ENCODE measurements at places on chromosomes 13 and 19.

GRCh38 chr19:36169084-36169760, 17.0 kb upstream of the COX7A1 start:
- peak; percentile 54 for DNase-seq

- no peak for DNase-seq
Observed at GRCh38 chr19:29448046-29448445, 77.7 kb upstream of the VSTM2B start.

GRCh38 chr13:28754698-28755545, 36.2 kb upstream of the SLC46A3 start:
- DNase-seq = no peak

GRCh38 chr13:66329988-66330451, 900.1 kb downstream of the PCDH9 start:
- no peak for DNase-seq

DNA sequence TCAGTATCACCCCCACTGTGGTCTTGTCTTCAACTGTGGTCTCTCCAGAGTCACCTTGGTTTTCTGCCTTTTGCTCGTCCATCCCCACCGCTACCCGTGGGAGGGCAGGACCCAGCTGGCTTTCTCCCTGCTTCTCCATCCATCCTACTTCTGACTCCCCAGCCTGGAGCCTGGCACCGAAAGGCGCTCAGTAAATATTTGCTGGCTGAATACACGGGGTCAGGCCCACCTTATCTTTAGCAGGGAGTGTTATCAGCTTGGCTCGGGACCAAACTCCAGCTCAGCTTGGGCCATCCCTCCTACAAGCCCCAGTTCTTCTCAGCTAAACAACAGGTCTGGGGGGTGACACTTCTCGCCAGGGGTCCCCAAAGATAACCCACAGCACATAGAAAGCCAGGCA, 62.0 kb upstream of the KLF2 start:
- no peak for DNase-seq

GRCh38 chr19:40703029-40703755, 12.7 kb upstream of the NUMBL start:
- DNase-seq = no peak

DNA sequence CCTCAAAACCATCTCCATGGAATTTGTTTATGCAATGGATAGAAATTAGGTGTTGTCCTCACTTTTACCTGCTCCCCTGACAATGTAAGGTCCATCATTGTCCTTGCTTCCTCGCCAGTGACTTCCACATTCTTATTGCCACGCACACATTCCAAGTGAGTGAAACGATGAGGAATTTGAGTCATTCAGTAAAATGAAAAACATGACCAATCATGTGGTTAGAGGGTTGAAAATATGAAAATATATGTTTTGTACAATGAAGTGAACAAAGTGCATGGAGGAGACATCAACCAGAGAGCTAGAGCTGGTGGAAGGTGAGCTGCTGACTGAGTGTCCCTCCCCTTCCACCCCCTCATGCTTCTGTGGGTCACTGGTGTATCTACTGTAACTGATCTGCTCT, 91.7 kb downstream of the ATP8A2 start:
- no peak for DNase-seq

GRCh38 chr19:18408053-18408476, 10.6 kb upstream of the LRRC25 start:
- DNase-seq = no peak

DNA sequence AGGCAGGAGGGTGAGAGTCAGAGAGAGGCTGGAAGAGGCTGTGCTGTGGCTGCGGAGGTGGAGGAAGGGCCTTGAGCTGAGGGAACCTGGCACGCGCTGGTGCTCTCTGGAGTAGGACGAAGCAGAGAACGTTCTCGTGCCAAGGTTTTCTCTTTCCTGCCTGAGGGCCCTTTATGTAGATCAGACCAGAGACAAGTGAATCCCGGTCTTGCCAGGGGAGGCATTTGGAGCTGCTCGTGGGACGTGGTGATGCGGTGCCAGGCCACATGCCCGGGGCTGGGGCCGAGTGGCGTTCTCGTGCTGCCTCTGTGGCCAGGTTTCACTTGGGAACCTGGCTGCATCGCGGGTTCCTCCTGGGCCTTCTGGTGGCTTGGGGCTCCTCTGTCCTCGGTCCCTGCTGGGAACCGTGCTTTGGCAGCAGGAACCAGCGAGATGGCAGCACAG, 54.2 kb downstream of the KDM4B start:
- DNase-seq = no peak

DNA sequence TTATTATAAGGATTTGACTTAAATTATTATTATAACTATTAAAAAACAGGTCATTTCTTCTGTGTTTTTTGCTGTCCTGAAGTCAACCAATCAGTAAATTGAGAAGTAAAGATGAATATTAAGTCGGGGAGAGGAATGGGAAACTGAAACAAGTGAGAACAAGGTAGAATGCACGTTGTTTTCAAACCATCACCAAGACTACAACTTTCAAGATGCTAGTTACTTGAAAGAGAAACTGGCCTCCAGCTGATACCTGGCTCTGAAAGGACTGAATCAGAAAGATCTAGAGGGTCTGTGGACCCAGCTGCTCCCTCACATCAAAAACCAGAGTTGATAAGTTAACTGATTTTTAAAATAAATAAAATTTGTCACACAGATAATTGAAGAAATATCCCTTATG, 1301.5 kb upstream of the ATXN8OS start:
- no peak for DNase-seq

GRCh38 chr13:28455580-28456194, 39.2 kb downstream of the FLT1 start:
- no peak for DNase-seq

- DNase-seq = no peak
Observed at GRCh38 chr13:84417416-84417815, 535.1 kb upstream of the SLITRK1 start.

- DNase-seq = no peak
Observed at GRCh38 chr19:54392105-54392504, 23.2 kb upstream of the TTYH1 start.

DNA sequence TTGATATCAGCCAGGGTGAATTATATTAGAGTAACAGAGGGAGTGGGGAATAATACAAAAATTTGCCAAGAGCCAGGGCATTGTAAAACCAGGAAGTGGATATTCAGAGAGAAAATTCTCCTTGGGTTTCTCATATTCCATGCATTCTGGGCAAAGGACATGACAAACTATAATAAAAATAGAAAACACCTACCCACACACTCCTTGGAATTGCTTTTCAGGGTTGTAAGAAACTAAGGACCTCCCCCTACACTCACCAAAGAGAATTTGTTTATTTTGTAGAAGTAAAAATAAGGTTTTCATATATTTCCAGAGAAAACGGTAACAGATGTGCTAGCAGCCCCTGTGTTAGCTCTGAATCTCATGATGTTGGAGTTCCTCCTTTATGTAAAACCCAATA, 649.6 kb downstream of the SLITRK1 start:
- DNase-seq = no peak

- DNase-seq = no peak
Observed at GRCh38 chr19:51129716-51130115, 5.0 kb downstream of the SIGLEC9 start.

DNA sequence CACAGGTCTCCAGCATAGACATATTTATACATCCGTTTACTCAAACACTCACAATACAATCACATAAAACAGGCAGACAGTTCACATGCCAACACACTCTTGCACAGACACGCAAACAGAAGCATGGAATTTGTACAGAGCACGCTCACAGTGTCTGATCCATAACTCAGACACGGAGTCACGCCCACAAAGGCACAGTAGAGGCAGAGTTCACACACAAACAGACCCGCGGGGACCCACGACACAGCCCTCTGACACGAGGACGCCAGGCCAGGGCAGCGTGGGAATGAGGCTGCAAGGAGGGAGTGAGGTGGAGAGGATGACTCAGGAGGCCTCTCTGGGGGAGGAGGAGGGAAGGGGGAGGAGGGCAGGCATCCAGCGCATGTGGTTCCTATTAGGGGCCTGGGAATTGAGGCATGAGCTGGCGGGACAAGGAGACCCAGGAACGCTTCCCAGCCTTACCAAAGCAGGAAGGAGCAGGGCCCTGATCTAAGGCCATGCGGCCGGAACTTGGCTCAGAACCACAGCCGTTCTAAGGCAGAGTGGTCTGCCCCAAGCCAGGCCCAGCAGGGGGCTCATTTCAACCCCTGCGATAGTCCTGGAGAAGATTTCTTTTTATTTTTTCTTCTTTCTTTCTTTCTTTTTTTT, 9.1 kb upstream of the OLFM2 start:
- DNase-seq = no peak

DNA sequence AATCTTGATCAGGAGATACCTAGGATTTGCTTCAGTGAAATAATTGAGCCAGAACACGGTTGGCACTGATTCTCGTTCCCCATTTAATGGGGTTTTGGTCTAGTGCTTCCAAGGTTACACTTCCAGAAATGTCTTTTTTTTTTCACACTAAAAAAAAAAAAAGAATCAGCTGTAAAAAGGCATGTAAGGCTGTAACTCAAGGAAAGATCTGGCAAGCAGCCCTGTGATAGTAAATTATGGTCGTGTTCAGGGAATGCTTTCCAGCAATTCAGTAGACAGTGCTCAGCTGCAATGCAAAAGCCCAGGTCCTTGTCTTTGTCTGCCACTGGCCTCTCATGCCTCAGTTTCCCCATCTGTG, 27.2 kb upstream of the NDUFS7 start:
- no peak for DNase-seq

- peak; percentile 15 for DNase-seq
Observed at GRCh38 chr13:41643507-41643906, 186.2 kb downstream of the RGCC start.

GRCh38 chr13:100547791-100548201, 40.8 kb downstream of the GGACT start:
- no peak for DNase-seq

GRCh38 chr19:1747285-1748114, 5.8 kb upstream of the ONECUT3 start:
- no peak for DNase-seq

DNA sequence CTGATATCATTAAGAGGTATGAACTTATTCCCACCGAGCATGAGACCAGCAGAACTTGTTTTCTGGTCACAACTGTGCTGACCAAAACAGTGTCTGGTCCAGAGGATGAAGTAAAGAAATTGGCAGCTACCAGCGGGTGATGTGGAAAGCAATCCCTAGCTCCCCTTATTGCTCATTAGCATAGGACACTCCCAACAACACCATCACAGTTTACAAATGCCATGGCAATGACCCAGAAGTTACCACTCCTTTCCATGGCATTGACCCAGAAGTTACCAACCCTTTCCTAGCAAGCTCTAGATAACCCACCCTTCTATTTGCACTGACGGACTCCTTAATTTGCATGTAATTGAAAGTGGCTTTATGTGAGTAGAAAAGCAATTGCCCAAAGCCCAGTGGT, 1856.1 kb downstream of the OLFM4 start:
- no peak for DNase-seq

GRCh38 chr13:106063591-106064313, 471.7 kb downstream of the EFNB2 start:
- DNase-seq = no peak

- no peak for DNase-seq
Observed at GRCh38 chr13:44128552-44129001, 245.0 kb upstream of the SERP2 start.

GRCh38 chr19:46759817-46760333, 13.6 kb upstream of the STRN4 start:
- DNase-seq = no peak

GRCh38 chr13:64801768-64802167, 2428.4 kb downstream of the PCDH9 start:
- DNase-seq = no peak

DNA sequence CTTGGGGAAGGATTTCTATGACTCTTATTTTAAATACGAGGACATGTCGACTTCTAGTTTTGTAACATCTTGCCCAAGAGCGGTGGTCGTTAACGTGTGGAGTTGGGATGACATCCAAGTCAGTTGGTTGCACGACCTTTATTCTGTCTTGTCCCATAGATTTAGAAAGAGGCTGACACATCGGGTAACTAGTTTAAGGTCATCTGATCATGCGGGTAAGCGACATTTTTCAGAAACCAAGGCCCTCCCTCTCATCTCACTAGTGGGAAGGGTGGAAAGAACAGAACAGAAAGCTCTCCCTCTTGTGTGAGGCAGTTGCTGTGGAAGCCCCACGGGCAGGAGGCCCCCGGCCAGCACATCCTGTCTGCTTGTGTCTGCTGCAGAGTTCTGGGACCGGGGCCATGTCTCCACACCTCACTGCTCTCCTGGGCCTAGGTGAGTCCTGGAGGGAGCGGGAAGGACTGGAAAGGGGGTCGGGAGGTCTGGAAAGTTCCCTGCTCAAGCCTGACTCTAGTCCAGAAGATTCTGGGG, at the start of gene LAIR2:
Gene LAIR2 (plus strand): TSS at position 314 of the 531 bp plus-strand sequence. CDS start 88 bp downstream, at position 402.
- no peak for DNase-seq

GRCh38 chr13:51636349-51636890, 52.2 kb downstream of the WDFY2 start:
- peak; percentile 59 for DNase-seq

DNA sequence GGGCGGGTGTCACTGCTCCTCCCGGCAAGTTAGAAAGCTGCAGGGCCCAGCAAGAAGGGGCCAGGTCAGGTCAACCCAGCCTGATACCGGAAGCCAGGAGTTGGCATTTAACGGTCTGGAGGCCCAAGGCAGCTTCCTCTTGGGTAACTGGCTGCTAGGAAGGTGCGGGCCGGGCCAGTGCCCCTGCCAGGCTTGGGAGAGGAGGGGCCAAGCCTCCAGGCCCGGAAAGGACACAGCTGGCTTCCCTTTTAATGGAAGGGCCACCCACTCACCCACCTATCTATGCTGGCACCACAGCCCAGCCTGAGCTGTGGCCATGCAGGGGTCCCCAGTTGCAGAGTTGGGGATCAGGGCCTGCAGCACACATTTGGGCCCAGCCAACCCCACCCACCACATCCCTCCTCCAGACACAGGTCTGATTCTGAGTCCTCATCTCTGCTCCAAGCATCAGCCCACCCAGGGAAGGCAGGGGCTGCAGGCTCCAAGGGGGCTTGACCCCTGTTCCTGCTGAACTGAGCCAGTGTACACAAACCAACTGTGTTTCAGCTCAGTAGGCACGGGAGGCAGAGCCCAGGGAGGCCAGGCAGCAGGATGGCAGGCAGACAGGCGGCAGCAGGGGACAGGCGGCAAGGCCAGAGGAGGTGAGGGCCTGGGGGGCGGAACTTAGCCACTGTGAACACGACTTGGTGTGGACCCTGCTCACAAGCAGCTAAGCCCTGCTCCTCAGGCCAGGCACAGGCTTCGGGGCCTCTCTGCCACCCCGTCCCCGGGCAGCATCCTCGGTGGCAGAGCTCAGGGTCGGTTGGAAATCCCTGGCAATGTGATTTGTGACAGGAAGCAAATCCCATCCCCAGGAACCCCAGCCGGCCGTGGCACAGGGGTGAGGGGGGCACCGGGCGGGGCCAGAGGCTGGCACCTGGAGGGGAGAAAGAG, 40.8 kb downstream of the ZSWIM4 start:
- DNase-seq = no peak

DNA sequence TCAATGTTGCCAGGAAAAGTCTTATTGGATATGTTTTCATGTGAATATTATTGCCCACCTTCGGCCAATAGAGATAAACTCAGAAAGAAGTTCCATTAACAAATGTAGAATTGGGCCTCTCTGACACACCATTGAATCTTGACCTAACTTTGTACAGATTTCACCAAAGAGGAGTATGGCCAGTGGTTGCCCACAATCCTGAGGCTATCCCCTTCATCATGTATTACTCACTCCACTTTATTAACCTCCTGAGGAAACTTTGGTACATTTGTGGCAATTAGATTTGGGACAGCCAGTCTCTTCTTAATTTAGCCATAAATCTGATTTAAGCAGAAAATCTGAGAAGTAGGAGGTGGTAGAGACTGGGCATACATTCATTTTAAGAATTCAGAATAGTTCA, 53.3 kb upstream of the POSTN start:
- DNase-seq = no peak

All from NCI-H526 treated with DMSO at 0.1 percent for 48 hours (cell line).